ENCODE measurements at places on chromosomes 6 and 20. TPM values are rescaled to one million over a fixed set of nuclear protein-coding genes. Genes with fewer than 3 reads are reported as not detected.
A peak's percentile ranks its signal among the peaks of the same experiment; 100 is the strongest.

The SMAP1 gene
- 21.7 TPM for total RNA-seq

The BMP2 gene
- total RNA-seq: 12.4 TPM

The SERINC1 gene
- 216 TPM for total RNA-seq

The CRISP3 gene
- 2.5 TPM for total RNA-seq

The HDGFL1 gene
- not detected for total RNA-seq

The PCNA gene
- total RNA-seq: 48.1 TPM

The TP53TG5 gene
- total RNA-seq: not detected

The CALHM6 gene
- 9.1 TPM for total RNA-seq

GRCh38 chr20:13140201-13140600 lies 80.9 kb upstream of the ISM1 start:
- no peak for DNase-seq

GRCh38 chr6:105257340-105257739 lies 77.5 kb upstream of the POPDC3 start:
- no peak for DNase-seq

DNA sequence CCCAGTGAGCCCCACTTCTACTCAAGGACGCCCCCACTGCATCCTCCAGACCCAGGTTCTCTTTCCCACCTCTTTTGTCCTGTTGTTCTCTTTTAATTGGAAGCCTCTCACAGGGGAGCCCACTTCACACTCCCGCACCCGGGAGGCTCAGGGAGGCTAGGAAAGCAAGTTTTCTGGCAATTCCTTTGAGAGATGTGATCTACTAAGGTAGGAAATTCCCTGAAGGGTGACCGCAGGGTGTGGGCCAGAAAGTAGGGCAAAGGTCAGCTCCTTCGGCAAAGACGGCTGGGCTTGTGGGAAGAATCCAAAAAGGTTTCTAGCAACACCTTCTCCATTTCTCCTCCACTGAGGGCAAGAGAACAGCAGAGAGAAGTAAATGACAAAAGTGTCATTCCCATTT lies 98.1 kb upstream of the PTPN1 start:
- no peak for DNase-seq

DNA sequence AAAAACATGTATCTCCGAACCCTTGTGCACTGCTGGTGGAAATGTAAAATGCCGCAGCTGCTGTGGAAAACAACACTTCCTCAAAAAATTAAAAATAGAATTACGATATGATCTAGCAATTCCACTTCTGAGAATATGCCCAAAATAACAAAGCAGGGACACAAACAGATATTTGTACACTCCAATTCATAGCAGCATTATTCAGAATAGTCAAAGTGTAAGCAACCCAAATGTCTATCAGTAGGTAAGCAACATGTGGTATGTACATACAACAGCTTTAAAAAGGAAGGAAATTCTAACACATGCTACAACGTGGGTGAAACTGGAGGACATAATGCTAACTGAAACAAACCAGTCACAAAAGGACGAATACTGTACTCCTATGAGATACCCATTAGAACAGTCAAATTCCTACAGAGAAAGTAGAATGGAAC lies 5.7 kb upstream of the RAB5IF start:
- no peak for DNase-seq

- no peak for DNase-seq
These were observed 22.0 kb upstream of the RIPK1 start for GRCh38 chr6:3046295-3046694.

DNA sequence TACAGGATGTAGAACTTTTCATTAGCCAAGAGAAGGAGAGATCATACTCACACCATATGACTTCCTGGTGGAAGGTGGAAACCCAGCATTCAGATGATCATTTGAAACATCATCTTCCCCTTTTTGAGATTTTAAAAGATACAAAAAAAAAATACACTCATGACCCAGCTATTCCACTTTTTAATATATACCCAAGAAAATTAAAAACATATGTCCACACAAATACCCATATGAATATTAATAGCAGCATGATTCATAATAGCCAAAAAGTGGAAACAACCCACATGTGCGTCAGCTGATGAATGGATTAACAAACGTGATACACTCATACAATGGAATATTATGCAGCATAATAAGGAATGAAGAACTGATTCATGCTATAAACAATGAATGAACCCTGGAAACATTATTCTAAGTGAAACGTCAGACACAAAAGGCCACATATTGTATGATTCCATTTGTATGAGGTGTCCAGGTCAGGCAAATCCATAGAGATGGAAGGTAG lies 130.0 kb upstream of the SGK1 start:
- no peak for DNase-seq

DNA sequence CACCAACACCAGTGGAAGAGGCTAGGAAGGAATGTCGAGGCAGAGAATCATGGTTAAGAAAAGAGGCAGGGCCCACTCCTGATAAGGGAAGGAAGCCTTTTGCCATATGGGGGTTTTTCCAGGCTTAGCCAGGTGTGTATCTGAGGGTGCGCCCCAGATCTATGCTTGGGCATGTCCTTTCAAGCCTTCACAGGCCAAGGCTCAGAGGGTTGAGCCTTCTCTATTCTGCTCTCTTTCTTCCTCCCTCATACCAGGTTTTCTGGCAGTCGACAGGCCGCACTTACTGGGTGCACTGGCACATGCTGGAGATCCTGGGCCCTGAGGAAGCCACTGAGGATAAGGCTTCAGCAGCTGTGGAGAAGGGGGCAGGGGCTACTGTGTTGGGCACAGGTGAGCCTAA lies 4.7 kb downstream of the CUL9 start:
- no peak for DNase-seq

GRCh38 chr6:9896806-9897205 lies 518.1 kb downstream of the TFAP2A start:
- no peak for DNase-seq

DNA sequence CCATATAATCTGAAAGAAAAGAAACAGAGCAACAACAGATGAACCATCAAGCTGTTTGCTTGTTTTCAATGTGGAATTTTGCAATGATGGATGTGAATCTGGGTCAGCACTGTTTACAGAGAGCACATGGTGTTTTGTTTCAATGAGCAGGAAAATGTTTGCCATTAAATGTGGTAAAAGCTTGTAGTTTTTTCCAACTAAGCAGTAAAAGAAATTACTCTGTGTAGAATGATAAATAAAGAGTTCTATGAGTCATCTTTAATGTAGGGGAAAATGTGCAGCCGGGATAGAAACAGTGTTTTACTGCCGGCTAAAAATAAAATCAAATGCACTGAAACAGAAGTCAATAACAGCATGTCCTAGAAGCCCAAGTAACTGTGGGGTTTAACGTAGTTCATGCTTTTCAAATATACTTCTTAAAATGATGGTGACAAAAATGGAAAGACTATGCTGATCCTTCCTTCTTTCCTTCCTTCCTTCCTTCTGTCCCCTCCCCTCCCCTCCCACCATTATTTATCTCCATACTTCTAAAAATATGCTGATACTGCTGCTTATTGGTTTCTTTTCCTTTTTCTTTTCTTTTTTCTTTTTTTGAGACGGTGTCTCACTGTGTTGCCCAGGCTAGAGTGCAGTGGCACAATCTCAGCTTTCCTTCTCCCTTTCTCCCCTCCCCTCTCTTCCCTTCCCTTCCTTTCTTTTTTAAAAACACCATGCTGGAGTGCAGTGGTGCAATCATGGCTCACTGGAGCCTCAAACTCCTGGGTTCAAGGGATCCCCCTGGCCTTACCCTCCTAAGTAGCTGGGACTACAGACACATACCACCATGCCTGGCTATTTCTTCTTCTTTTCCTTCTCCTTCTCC lies 6.3 kb upstream of the NAA20 start:
- no peak for DNase-seq

DNA sequence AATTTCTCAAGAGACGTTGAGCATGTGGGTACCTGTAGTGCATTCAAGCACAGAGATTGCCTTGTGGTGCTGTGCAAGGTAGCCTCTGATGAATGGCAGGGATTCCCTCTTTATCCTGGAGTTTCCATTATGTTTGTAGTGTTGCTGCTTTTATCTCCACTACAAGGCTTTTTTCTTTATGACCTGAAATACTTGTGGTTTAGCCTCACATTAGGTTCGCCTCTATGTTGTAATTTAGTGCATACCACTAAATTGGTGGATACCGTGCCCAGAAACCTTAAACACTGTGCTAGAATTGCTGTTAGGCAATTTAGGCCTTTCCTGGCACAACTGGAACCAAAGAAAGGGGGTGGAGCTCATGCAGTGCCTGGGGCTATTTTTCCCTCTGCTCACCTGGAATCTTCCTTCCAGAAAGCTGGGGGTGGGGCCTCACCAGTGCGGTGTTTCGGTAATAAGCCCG lies 76.8 kb downstream of the NCOA7 start:
- peak; percentile 69 for DNase-seq

- DNase-seq: no peak
These were observed 108.0 kb downstream of the ADGRG6 start for GRCh38 chr6:142409794-142410193.

GRCh38 chr20:14792915-14793314 lies 455.5 kb upstream of the FLRT3 start:
- DNase-seq: no peak

DNA sequence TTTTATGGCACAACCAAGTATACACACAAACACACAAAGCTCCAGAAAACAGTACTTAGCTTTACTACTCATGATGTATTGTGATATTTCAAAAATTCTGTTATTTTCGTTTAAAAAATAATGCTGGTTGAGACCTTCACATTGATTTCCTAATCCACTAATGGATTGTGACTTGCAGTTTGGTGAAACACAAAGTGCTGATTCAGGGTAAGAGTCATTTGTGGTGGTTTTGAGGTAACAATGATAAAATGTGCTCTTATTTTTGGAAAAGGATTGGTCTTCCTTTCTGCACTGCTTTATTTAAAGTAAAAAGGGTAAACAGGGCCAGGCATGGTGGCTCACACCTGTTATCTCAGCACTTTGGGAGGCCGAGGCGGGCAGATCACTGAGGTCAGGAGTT lies 1.9 kb downstream of the AAR2 start:
- no peak for DNase-seq

- DNase-seq: no peak
These were observed 16.5 kb downstream of the KPNA5 start for GRCh38 chr6:116697480-116697879.

- no peak for DNase-seq
These were observed 112.2 kb downstream of the OGFRL1 start for GRCh38 chr6:71400852-71401251.

GRCh38 chr20:13856354-13856753 lies 71.5 kb downstream of the NDUFAF5 start:
- no peak for DNase-seq

DNA sequence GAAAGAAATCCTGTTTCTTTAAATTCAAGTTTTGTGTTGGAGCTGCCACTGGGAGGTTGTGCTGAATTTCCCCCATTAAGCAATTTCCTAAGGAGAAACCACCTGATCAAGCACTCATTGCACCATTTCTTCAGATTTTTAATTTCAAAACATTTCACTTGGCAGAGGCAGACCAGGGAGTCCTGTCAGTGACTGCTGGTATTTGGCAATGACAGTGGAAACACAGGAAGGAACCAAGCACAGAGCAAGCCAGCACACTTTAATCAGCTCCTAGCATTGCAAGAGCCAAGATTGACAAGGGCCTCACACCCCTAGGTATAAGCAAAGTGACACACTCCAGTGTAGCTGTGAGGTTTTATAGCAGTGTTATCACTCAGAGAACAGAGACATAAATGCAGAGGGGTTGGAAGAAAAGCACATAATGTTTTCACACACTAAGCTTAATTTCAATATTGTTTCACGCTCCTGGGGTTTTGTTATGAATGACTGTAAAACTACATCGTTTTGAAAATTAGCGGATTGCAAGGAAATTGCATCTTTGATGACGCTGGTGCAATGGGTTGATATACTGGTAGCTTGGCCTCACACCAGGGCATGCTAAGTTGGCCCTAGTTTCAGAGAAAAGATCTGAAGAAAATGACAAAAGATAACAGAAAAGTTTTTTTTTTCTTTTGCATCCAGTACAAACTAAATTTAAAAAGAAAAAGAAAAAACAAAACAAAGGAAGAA lies 768.4 kb downstream of the TFAP2A start:
- no peak for DNase-seq

GRCh38 chr6:3844097-3844463 lies 5.1 kb upstream of the FAM50B start:
- DNase-seq: no peak

- DNase-seq: no peak
These were observed 386.0 kb upstream of the ARID1B start for GRCh38 chr6:156391061-156391672.

- DNase-seq: no peak
These were observed 8.9 kb downstream of the EHMT2 start for GRCh38 chr6:31888276-31889258.

GRCh38 chr20:61220131-61220530 lies 31.9 kb upstream of the CDH4 start:
- no peak for DNase-seq

- DNase-seq: peak; percentile 70
These were observed 447 bp downstream of the MCM3 start for GRCh38 chr6:52284131-52284459.

Data from lower lobe of right lung (tissue), 2 donors.